ENCODE measurements at places on chromosomes 2 and 18.

DNA sequence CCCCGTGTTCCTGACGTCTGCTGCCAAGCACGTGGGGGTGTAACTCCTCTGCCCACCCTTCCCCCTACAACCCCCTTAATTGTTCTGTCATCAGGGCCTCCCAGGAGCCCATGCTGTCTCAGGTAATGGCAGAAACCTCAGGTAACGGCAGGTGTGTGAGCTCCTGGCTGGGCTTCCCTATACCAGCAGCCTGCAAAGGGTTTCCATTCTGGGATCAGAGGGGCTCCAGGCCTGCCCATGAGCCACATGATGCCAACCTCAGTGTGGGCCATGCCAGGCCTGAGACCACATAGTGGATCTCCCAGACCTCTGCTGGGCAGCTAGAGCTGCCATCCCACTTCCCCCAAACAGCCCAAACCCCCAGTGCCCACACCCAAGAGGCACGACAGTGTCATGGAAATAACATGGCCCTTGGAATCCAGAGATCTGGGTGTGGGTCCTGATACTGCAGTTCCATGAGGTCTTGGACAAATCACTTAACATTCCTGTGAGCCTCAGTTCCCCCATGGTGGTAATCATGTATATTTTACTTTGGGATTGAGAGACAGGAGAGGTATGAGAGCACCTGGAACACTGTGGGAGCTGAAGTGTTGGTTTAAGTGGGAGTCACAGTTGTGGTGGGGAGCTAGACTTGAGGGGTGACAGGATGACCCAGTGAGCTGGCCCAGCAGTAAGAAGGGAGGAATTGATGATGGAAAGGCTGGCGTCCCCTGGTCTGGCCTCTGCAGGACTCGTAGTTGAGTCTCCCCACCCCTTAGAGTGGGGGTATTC, 59.6 kb downstream of the ATOH8 start:
- DNase-seq, result no peak

DNA sequence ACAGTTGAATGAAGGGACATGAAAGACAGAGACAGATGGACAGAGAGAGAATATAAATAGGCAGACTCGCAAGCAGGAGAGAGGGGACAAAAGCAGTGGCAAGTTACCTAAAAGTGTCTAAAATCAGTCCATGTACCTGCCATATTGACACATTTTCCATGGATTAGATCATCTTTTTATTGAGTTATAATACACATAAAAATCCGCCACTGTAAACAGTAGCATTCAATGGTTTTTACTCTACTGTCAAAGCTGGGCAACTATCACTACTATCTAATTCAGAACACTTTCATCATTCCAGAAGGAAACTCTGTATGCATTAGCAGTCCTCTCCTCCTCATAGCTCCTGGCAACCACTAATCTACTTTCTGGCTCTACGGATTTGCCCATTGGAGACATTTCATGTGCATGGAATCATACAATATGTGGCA, 10.1 kb downstream of the CFAP210 start:
- DNase-seq, result no peak

DNA sequence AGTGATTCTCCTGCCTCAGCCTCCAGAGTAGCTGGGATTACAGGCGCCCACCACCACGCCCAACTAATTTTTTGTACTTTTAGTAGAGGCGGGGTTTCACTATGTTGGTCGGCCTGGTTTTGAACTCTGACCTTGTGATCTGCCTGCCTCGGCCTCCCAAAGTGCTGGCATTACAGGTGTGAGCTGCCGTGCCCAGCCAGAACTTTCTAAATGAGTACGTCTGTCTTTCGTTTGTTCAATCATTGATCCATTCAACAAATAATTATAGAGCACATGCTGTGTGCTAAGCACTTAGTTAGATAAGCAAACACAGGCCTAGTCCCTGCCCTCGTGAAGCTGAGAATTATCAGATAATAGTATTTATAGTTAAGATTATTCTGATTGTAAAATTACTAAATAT, 56.5 kb downstream of the TTC39C start:
- DNase-seq, result peak; percentile 62

GRCh38 chr18:55321265-55322177, 266.5 kb downstream of the TCF4 start:
- DNase-seq, result peak; percentile 52

DNA sequence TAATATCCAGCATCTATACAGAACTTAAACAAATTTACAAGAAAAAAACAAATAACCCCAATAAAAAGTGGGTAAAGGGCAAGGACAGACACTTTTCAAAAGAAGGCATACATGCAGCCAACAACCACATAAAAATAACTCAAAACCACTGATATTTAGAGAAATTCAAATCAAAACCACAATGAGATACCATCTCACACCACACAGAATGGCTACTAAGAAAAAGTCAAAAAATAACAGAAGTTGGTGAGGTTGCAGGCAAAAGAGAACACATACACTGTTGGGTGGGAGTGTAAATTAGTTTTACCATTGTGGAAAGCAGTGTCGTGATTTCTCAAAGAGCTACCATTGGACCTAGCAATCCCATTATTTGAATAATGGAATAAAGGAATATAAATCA, 1973.9 kb upstream of the LRRTM1 start:
- DNase-seq, result no peak

DNA sequence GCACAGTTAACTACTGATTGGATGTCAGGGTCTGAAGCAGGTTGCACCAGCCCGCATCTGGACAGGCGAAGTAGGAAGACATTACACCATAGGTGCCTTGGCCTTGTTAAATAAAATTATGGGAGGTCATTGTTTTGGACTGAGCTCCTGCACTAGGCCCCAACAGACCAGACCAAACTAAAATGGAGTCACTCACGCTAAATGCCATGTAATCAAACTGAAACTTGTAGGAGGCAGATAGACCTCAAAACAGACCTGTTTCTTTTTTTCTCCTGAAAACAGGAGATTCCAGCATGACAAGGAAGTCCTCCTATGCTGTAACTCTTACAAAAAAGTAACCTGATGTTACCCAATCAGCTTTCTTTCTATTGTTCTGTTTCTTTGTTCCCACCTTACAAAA, 15.5 kb upstream of the NFU1 start:
- no peak for DNase-seq

DNA sequence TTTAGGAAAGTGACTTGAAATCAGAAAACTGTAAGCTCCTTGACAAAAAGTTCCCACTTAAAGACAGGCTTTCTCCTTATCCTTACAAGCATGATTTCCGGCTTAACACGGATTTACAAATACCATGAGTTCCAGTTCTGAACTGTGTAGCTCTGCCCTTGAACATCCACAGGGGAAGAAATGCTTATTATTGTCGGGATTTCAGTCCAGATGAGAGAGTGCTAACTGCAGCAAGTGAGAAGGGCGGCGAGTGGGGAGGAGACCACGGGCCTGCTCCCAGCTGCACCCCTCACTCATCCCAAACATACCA, 73.1 kb downstream of the LRRC30 start:
- DNase-seq, result no peak

Data from NCI-H748 treated with DMSO at 0.1 percent for 48 hours (cell line).